NCI-H510A (cell line): ENCODE measurements at places on chromosomes 2 and 18.

- no peak for DNase-seq
These were observed 28.2 kb upstream of the USP34 start for GRCh38 chr2:61499060-61499459.

- DNase-seq = no peak
These were observed 262.8 kb downstream of the KCNE4 start for GRCh38 chr2:223314811-223315210.

DNA sequence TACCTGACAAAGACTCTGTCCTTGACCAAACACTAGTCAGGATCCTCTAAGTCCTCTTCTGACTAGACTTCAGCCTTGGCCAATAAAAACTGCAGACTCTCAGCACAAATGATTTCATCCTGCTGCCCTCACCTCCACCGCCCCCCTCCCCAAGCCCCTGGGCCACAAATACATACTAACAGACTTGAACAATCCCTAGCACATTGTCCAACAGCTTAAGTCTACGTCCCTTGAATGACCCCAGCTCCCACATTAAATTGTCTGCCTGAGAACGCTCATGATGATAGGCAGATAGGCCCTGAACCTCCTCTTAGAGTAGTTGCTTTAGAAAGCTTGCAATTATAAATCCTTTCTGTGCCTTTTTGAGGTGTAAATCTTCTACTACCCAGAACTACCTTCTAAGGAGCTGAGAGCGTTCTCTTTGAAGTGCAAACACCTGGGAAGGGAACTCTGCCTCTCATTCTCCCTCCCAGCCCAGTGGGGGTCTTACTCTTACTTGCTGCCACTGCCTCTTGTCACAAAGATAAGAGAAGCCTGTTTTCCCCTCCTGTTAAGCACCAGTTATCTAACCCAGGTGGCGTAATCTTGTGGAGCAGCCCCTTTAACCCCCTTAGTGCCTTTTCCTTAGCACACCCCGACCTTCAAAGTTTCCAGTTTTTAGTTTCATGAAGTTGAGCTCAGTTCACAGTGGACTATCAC lies 1225.6 kb downstream of the LRP1B start:
- no peak for DNase-seq

GRCh38 chr2:206700156-206700555 lies 18.0 kb downstream of the DYTN start:
- DNase-seq = no peak

DNA sequence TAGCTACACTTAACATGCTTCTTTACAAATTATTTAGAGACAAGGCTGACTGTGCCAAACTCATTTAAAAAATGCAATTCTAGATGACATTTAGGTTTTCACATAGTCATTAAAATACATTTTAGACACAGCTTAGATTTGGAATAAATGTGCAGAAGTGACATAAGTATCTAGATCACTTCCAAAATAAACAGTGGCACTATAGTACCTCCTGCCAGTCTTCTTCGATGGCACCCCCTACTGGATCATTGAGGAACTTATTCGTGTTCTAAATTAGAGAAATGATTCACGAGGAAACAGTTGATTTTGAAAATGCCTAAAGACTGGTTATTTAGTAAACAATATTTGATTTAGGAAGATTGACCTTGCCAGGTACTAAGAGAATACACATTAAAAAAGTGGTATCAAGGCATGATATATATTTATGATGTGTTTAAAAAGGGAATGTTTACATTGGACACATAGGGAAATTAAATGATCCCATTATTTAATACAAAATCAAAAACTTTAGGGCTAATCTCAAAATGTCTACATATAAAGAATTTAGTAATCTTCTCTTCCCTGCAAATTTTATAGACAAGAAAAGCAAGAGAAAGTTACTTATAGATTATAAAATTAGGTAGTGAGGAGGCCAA lies 323.9 kb downstream of the XIRP2 start:
- no peak for DNase-seq

DNA sequence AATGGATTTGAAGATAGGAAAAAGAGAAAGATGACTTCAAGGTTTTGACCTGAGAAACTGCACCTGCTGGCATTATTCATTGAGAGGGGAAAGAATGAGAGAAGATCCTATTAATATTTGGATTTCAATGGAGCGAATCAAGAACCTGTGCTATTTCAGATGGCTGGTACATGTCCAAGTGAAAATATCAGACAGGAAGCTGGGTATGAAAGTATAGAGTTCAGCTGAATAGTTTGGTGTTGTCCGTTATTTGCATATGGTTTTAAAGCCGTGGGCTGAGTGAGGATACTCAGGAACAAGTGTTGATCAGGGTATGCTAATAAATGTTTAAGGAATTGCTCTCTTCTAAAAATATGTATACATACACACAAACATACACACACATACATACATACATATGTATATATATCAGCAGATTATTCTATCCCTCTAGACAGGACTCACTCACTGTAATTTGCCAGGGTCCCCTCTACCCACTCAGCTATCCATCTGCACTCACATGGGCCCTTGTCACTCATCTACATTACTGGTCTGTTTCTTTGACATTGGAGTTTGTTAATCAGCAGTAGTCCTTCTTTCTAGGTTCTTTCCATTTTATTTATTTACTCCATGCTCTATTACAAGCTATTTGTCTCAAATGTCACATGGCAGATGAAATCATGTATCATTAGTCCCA lies 33.9 kb upstream of the IKZF2 start:
- DNase-seq = no peak

GRCh38 chr2:19897623-19898245 lies 4.0 kb downstream of the TTC32 start:
- no peak for DNase-seq

- no peak for DNase-seq
These were observed 12.6 kb downstream of the AGPS start for GRCh38 chr2:177405029-177405692.

GRCh38 chr2:125397535-125398251 lies 1258.3 kb upstream of the GYPC start:
- no peak for DNase-seq

GRCh38 chr2:66850376-66850775 lies 415.5 kb downstream of the MEIS1 start:
- no peak for DNase-seq
